ENCODE measurements at places on chromosomes 1 and 21. TPM values are rescaled to one million over a fixed set of nuclear protein-coding genes. Genes with fewer than 3 reads are reported as not detected.

COA7 gene
- total RNA-seq = 17.2 TPM

CFAP74 gene
- not detected for total RNA-seq

PTPRF gene
- 0.68 TPM for total RNA-seq

RHOU gene
- 8.8 TPM for total RNA-seq

SLC25A34 gene
- total RNA-seq = 1.6 TPM

LCK gene
- 425 TPM for total RNA-seq

LCA5L gene
- 0.07 TPM for total RNA-seq
